ENCODE measurements at places on chromosomes 5 and 9.
A peak's percentile ranks its signal among the peaks of the same experiment; 100 is the strongest.

GRCh38 chr5:137129886-137130680 is 369.0 kb downstream of the SPOCK1 start:
- no peak for ATAC-seq

- no peak for ATAC-seq
Measured at GRCh38 chr9:138025908-138026307, 148.3 kb downstream of the CACNA1B start.

- ATAC-seq = no peak
Measured at GRCh38 chr9:87490225-87490624, 7.4 kb upstream of the DAPK1 start.

DNA sequence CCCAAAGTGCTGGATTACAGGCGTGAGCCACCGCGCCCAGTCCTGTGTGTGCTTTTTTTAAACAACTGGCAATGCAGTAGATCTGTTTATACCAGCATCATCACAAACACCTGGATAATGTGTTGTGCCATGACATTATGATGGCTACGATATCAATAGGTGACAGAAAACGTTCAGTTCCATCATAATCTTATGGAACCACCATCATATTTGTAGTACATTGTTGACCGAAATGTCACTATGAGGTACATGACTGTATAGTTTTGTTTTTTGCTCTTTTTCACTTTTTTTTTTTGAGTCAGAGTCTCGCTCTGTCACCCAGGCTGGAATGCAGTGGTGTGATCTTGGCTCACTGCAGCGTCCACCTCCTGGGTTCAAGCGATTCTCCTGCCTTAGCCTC is 24.4 kb downstream of the ANKRD55 start:
- no peak for ATAC-seq

DNA sequence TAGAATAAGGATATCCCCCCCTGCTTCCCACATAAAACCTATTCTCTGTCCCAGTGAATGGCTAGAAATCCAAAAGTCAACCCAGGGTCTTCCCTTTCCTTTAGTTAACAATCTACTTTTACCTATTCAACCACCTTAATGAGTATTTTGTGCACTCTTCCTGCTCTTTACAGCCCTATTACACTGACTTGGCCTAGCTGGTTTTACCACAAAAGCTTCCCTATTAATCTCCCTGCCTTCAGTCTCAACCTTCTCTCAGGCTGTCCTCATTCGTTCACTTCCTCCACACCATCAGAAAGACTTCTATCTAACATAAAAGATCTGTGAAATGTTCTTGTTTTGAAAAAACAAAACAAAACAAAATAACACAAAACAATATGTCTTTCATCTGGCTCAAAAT is 16.2 kb downstream of the CTNNAL1 start:
- no peak for ATAC-seq

DNA sequence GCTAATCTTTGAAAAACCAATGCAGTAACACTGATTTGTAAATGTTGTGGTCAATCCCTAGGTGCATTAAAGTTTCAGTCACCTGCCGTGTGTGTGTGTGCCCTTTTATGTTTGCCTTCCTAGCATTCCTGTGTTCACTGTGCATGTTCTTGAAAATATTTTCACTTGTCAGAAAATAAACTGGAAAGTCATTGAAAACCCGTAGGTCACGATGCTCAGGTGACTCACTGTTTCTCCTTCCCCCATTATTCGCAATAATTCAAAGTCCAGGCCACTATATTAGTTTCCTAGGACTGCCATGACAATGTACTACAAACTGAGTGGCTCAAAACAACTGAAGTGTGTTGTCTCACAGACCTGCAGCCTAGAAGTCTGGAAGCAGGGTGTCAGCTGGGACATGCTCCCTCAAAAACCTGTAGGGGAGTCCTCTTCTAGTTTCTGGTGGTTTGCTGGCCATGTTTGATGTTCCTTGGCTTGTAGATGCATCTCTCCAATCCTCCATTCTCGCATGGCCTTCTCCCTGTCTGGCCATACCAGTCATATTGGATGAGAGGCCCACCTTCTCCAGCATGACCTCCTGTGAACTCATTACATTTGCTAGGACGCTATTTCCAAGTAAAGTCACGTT is 29.3 kb downstream of the MARVELD2 start:
- no peak for ATAC-seq

- ATAC-seq = no peak
Measured at GRCh38 chr5:935510-936084, 42.9 kb downstream of the TRIP13 start.

GRCh38 chr9:127968700-127969383 is 11.9 kb downstream of the EEIG1 start:
- peak; percentile 76 for ATAC-seq

DNA sequence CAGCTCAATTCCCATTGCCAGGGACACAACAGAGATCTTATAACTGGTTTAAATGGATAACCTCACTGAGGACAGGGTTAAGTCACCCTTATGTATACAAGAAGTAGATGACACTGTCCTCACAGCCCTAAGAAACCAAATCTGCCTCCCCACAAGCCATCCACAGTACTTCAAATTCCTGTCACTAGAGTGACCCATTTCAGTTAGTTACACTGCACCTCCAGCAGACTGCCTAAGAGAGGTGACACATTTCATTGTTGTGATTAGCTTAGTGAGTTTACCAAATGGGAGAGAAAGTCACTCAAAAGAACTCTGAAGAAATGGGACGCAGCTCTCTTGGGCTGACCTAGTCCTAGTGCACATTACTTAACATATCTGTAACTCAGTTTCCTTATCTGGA is 53.6 kb upstream of the HTR1A start:
- no peak for ATAC-seq

- ATAC-seq = no peak
Measured at GRCh38 chr5:32831624-32832023, 120.5 kb downstream of the NPR3 start.

GRCh38 chr9:78468231-78468630 is 171.3 kb downstream of the PSAT1 start:
- ATAC-seq = no peak

- no peak for ATAC-seq
Measured at GRCh38 chr9:82975176-82975575, 87.8 kb downstream of the RASEF start.

DNA sequence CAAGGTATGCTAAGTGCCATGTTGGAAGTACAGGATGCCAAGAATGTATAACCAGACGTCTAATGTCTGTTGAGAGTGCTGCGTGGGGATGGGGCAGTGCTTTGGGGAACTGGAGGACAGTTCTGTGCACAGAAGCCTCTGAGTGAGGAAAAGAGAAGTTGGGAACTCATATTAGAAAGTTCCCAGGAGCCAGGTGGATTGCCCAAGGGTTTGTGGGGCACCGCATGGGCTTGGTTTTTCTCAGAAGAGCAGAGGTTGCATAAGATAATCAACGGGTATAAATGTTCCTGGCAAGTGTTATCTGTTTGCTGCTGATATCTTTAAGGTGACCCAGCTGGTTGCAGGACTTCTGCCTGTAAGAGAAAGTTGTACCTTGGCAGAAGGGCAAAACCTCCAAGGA is 13.1 kb downstream of the HRH2 start:
- ATAC-seq = no peak

DNA sequence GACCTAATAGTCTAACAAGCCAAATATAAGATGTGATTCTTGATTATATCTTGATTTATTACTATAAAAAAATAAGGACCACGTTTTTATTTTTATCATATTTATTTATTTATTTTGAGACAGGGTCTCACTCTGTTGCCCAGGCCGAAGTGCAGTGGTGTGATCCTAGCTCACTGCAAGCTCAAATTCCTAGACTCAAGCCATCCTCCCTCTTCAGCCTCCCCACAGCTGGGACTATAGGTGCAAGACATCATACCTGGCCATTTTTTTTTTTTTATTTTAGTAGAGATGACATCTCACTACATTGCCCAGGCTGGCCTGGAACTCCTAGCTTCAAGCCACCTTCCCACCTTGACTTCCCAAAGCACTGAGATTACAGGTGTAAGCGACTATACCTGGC is 61.0 kb upstream of the LARP1 start:
- ATAC-seq = no peak

DNA sequence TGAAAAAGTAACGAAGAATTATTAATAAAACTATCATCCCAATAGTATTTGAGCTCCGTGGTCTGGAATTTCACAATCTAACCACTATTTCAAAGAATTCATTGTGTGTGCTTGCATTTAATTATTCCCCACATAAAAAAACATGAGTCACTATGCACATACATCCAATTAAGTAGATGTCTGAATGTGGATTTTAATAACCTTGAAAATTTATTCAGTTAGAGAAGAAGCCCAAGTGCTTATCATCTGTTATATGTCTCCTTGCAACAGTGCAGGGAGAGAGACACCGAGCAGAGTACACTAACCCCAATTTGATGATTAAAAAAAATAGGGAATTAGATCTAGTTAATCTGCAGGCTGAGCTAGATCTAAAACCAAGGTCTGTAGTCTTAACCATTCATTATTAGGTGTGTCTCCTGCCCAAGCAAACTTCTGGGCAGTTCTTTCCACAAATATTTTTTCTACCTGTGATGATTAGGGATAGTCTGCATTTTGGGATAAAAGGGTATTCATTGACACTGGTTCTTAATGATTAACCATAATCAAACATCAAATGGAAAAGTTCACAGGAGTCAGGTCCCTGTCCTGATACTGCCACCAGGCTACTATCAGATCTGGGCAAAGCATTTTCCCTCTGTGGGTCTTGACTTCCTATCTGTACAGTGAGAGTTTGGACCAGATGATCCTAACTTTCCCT is 164.2 kb downstream of the GRIA1 start:
- no peak for ATAC-seq

DNA sequence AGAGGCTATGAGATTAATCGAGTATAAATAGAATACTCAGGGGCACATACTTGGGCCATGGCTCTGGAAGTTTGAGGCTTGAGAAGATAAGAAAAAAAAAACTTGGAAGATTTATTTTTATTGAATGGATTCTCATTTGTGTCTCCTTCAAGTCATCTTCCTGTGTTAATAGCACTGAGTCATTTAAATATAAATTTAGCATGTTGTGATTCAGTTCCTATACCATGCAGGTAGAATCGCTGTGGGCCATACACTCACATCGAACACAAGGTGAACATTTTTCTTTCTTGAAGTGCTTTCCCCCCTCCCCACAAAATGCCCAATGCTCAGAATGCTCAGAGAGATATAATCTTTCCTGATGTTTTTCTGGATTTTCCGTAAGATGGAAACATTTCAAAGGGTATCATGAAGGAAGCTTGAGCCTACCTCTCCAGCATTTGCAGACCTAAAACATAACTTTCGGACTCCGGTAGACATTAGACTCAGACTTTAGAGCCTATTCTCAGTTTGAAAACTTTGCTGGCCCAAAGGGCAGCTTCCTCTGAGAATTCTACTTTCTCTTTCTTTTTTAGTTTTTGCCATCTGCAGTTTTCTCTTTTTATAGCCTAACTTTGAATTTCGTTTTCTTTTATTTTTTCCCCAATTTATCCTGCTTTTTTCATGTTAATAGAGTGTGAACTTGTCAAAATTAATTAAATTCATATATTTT is 737.6 kb upstream of the NUDT12 start:
- ATAC-seq = no peak

- no peak for ATAC-seq
Measured at GRCh38 chr9:130543859-130544258, 35.5 kb upstream of the FUBP3 start.

DNA sequence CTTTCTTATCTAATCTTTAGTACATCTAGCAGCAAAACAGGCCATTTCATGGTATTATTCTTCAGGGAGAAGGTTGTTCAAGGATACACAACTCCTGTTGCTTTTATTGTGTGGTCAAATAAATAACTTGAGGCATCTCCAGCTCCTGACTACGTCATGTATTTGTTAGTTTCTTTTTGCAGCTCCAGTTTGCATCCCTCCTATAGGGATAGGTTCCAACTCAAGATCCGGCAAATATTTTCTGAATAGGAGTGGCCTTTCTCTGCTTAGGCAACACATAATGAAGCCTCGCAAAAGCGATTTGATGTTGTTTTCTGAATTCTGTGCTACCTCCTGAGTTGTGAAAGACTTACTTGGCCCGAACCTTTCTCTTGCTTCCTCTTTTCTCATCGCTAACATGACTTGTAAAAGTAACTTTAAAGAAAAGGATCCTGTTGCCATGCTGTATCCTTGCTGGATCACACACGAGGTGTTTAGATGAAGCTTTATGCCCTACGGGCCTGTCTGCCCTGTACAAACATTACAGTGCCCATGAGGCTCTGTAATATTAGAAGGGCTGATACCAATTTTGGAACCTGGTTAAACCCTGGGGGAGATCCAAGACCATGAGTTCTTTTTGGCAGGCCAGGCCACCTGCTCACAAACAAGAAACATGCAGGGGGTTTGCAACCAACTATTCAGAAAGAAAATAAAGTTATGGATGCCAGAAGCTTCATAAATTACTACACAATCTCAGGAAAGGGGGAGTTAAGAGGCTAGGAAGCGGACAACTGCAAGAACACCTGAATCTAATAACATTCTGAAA is 149.8 kb upstream of the FGF10 start:
- no peak for ATAC-seq

DNA sequence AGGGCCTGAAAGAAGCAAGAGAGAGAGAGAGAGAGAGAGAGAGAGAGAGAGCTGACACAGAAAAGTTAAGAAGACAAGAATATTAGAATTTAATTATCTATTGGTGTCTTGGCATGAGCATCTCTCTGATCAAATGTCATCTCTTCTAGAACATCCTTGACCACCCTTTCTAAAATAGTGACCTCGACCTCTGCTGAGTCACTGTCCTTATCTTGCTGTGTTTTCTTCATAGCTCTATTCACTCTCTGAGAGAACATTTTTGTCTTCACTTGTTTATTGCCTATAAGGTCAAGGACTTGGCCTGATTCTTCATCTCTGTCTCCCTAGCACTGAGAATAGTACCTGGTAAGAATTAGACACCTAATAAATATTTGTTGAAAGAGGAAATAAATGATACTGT is 383.8 kb upstream of the RPS23 start:
- no peak for ATAC-seq

GRCh38 chr5:127363403-127363802 is 72.8 kb downstream of the MEGF10 start:
- ATAC-seq = no peak

DNA sequence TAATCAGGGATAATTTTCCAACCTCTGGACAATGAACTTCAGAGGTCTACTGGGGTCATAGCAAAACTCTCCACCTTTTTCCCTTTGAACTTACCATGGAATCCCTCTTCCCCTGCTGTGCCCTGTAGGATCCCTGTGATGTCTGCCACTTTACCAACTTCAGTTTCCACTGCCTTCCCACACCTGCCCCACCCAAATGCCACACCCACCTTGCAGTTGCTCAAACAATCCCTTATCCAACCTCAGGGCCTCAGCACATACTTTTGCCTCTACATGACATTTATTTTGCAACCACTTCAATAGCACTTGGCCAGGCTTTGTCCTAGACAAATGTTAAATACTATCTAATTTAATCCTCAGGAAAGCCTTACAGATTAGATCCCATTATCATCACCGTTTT is 463.7 kb upstream of the WWC1 start:
- ATAC-seq = no peak

- peak; percentile 40 for ATAC-seq
Measured at GRCh38 chr9:92294297-92294676, 790 bp upstream of the IARS1 start.

DNA sequence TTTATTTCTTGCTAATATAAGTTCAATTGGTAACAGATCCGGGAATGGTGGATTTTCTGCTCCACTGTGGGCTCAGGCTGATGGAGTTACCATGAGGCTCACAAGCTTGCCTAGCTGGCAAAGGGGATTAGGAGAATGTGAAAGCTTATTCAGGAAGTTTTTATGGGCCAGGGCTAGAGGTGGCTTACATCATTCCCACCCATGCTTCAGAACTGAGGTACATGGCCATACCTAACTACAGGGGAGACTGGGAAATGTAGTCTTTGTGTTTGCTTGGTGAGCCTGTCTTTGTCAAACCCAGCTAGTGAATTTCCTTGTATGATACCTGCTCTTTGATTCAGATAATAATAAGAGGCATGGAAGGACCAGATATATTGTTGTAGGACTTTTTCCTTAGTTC is 105.9 kb upstream of the DHFR start:
- ATAC-seq = no peak
